Upper lobe of left lung (tissue), 6 donors: ENCODE measurements at places on chromosomes 6 and 20. TPM values are rescaled to one million over a fixed set of nuclear protein-coding genes. Genes with fewer than 3 reads are reported as not detected.

Gene HUS1B
- 2.9 TPM for total RNA-seq

Gene HLA-DPA1
- 502 TPM for total RNA-seq

Gene IL20RA
- 44.8 TPM for total RNA-seq

Gene TREM2
- total RNA-seq = 38.8 TPM

Gene WFDC10A
- not detected for total RNA-seq

Gene EPB41L1
- total RNA-seq = 83.0 TPM

Gene ULBP1
- total RNA-seq = 0.46 TPM

Gene HLA-DQA1
- total RNA-seq = 7.8 TPM

Gene OPRM1
- not detected for total RNA-seq

Gene ARHGAP18
- total RNA-seq = 50.4 TPM
